GOT3 (cell line): ENCODE measurements at places on chromosomes 12 and 14.

DNA sequence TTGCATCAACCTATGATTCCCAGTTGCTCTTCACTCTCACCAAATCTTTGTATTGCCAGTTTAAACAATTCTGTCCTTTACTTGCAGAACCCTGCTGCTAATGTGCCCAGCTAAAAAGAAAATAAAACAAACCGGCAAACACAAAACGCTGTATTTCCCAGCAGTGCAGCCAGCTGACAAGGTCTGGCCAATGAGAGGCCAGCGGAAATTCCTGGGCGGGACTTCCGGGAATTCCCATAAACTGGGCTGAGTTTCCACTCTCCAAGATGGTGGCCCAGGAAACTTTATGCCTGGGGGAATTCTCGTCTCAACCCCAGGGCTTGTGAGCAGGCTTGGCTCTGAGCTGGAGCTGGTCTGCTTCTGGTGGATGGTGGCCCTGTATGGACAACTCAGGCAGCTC lies 807.3 kb upstream of the TMEM132C start:
- DNase-seq = no peak

DNA sequence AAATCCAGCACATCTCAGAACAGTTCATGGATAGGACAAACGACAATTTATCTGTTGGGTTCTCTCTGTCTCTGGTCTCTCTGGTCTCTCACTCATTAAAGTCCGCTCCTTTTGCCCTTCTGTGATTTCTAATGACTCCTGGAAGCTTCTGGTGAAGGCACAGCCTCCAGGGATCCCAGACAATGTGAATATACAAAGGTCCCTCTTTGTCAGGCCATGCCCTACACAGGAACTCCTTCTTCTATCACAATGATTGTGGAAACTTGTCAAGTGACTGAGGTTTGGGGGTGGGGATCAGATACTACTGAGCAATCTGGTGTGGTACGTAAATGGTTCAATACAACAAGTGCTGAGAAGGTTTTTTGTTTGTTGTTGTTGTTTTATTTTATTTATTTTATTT lies 42.7 kb upstream of the CDK17 start:
- no peak for DNase-seq

DNA sequence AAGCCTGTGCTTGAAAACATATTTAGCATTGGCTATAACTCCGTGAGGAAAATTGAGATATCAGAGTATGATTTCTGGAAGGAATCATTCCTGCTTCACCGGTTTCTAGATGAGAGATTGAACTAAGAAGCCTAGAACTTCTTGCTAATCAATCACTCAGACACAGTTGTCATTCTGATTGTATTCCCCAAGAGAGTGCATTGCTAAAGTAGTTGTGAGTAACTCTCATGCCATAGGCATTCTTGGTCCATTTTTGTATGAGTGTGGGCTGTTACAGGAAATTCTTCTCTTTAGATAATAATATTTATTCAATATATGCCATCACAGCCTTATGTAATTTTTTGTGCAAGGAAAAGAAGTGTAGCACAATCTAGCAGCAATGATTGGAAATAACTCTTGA lies 893.3 kb upstream of the MDGA2 start:
- DNase-seq = no peak

GRCh38 chr14:45907782-45908181 lies 654.8 kb upstream of the MIS18BP1 start:
- no peak for DNase-seq

- DNase-seq = no peak
Measured at GRCh38 chr14:98962118-98962517, 309.9 kb downstream of the BCL11B start.

GRCh38 chr14:83777516-83777915 lies 1752.4 kb upstream of the FLRT2 start:
- DNase-seq = no peak

DNA sequence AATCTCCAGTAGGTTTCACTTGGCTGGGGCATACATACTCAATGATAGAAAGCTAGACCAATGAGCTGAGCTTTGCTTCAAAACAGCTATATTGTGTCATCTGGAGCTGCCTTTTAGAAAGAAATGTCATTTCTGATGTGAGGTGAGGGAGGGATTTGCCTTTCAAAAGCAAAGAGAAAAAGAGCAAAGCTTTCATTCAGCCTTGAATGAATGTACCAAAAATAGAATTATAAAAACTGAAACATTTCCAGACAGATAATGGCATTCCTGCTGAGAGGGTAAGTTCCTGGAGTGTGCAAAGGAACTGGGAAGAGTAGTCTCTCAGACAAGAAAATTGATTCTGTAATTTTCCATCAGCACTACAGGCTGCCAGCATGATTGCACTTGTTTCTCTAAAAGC lies 710.0 kb downstream of the LRFN5 start:
- no peak for DNase-seq
